ENCODE measurements at places on chromosomes 7 and 10.

DNA sequence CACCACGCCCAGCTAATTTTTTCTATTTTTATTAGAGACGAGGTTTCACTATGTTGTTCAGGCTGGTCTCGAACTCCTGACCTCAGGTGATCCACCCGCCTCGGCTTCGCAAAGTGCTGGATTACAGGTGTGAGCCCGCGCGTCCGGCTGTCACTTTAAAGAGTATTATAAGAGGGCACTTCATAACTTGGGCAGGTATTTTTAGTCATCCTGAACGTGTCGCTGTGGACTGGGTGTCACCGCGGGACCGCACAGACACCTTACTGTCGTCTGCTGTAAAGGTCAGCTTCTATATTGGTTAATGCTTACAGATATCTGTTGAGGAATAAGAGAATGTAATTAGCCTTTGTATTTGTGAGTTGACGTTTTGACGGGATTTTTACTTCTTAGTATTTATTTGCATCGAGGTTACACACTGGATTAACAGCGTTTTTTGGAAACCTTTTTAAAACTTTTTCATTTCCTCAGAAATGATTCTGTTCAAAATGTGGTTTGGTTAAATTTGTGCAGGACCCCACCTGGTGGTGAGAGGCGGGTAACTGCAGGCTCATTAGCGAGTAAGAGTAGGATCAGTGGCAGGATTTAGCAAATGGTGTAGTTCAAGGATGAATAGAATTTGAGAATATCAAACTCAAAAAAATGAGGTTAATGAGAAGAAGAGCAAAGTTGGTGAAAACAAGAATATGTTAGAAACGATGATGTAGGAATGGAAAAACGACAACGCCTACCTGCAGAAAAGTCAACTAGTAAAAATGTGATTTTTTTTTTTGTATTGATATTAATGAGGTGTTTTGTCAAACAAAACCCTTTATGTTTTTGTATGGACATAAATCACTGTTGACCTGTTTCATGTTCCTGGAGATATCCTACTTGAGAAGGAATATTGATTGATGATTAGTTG, 3.2 kb downstream of the DNAJB6 start:
- DNase-seq = peak; percentile 65

DNA sequence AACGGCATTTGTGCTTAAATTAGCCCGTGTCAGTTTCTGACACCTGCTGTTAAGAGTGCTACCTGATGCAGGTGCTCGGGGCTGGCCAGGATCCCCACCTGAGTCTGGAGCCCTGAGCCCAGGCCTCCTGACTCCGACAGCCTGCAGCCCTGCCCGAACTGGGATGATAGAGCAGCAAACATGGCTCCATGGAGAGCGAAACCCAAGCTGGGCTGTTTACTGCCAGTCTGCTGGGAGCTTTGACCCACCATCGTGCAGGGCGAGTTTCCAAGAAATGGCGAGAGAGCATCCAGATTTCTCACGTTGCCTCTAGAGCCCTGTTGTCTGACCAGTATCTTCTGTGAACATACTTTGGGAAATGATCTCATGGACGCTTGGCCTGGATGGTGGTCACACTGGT, 66.2 kb downstream of the MGMT start:
- DNase-seq = no peak

- no peak for DNase-seq
Measured at GRCh38 chr7:81195033-81195432, 276.2 kb upstream of the SEMA3C start.

GRCh38 chr10:50431791-50432190, 180.5 kb upstream of the ASAH2 start:
- no peak for DNase-seq

DNA sequence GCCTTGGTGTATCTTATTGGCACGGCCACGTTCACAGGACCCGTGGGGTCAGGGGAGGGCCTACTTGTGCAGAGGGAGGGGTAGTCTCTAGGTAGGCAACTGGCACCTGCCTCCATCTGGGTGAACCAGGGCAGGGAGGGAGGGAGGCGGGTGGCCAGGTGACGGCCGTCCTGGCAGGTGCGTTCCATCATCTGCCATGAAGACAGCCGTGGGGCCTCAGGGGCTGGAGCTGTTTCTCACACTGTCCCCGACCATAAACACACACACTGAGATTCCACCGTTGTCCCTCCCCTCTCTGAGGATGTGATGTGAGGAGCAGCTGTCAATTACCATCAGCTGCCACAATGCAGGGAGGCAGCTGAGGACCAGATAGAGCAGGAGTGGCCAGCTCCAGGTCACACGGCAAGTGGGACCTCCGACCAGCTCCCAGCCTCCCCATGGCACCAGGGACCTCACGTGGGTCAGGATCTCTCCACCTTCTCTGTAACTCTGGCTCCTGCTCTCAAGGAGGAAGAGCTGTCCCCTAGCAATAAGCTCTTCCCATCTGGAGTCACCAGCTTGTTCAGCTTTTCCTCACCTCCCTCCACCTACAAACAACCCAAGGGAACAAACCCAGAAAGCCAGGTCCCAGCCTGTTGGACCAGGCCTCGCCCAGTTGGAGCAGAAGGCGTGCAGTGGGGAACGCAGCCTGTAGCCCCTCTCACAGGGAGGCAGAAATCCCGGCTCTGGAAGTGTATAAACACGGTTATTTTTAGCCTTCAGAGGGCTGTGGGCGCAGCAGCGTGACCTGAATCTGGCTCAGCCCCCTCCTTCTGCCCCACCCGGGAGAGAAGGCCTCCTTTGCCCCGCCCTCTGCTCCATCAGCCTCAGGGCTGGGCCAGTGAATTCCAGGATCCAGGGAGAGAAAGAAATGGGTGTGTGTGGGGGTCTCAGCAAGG, 33.1 kb downstream of the ZMIZ1 start:
- no peak for DNase-seq

- no peak for DNase-seq
Measured at GRCh38 chr10:114479307-114479706, 75.0 kb upstream of the AFAP1L2 start.

Data from bronchial epithelial cell (primary cell).